ENCODE measurements at places on chromosomes 2 and 18. TPM values are rescaled to one million over a fixed set of nuclear protein-coding genes. Genes with fewer than 3 reads are reported as not detected.

The TXNDC2 gene
- 0.08 TPM for total RNA-seq

The ZNF385B gene
- 0.18 TPM for total RNA-seq

The CREG2 gene
- total RNA-seq = 14.2 TPM

The MC5R gene
- not detected for total RNA-seq

The SERPINB11 gene
- 0.17 TPM for total RNA-seq
